MCF 10A (cell line): ENCODE measurements at places on chromosomes 7 and 10. TPM values are rescaled to one million over a fixed set of nuclear protein-coding genes. Genes with fewer than 3 reads are reported as not detected.

DNA sequence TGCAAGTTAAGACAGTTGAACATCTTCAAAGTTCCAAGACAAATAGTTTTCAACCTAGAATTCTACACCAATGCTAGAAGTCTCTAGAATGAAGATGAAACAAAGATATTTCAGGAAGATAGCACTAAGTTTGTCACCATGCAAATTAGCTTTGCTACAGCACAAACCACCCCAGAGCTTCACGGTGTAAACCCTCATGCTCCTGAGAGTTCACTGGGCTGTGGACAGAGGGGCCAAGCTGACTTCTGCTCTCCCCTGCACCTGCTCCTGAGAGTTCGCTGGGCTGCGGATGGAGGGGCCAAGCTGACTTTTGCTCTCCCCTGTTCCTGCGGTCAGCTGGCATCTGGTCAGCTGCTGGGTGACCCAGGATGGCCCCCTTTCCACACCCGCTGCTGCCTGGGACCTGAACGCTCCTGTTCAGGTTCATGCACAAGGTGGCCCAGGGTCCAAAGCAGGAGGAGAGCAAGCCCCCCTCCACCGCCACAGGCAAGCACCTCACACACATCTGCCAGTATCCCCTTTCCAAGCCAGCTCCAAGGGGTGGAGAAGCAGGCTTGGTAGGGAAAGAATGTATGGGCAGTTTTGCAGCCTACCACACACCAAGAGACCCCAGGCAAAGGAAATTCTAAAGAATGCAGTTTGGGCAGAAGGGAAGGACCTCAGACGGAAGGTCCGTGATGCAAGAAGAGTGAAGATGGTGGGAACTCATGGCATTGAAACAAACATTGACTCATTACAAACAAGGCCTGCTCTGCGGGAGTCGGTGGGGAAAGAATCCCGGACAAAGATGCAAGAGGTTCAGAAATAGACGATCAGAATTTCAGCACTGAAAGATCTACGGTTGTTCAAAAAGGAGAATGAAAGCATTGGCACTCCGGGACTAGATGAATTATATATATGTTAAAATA lies 137.8 kb upstream of the PPP2R2D start:
- no peak for DNase-seq

- peak; percentile 82 for DNase-seq
Observed at GRCh38 chr7:98168181-98168903, 42.9 kb upstream of the BHLHA15 start.

- DNase-seq: no peak
Observed at GRCh38 chr10:79223091-79224048, 123.9 kb upstream of the PPIF start.

- DNase-seq: no peak
Observed at GRCh38 chr7:154853727-154854095, 149.2 kb downstream of the PAXIP1 start.

TEX47 gene
- total RNA-seq: not detected in 2 replicates
